ENCODE measurements at places on chromosomes 12 and 14.

DNA sequence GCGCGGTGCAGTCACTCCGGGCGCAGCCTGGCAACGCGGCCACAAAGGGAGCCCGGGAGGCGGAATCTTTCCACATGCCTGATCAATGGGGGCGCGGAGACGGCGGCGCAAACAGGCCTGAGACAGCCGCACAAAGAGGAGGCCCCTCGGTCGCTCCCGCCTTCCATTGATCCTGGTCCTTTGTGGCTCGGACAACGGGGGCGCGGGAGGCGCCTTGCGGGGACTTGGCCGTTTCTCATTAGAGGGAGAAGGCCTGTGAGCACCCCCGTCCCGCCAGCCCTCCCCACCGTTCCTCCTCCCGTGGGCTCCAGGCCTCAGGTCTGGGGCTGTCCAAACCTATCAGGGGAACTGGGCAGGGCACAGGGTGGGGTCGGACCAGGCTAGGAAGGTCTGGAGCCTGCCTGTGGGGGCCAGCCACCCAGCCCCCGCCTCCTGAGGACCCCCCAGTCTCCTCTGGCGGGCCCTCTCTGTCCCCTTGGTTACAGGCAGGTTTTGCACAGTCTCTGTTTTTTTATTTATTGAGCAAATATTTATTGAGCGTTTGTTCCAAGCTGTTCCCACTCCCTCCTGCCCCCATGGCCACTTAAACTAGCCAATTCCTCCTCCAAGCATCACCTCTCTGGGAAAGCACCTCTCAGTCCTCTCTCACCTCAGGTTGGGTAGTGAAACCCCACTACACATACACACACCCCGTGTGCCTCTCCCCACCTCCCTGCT, 29.0 kb upstream of the MSI1 start:
- no peak for DNase-seq

DNA sequence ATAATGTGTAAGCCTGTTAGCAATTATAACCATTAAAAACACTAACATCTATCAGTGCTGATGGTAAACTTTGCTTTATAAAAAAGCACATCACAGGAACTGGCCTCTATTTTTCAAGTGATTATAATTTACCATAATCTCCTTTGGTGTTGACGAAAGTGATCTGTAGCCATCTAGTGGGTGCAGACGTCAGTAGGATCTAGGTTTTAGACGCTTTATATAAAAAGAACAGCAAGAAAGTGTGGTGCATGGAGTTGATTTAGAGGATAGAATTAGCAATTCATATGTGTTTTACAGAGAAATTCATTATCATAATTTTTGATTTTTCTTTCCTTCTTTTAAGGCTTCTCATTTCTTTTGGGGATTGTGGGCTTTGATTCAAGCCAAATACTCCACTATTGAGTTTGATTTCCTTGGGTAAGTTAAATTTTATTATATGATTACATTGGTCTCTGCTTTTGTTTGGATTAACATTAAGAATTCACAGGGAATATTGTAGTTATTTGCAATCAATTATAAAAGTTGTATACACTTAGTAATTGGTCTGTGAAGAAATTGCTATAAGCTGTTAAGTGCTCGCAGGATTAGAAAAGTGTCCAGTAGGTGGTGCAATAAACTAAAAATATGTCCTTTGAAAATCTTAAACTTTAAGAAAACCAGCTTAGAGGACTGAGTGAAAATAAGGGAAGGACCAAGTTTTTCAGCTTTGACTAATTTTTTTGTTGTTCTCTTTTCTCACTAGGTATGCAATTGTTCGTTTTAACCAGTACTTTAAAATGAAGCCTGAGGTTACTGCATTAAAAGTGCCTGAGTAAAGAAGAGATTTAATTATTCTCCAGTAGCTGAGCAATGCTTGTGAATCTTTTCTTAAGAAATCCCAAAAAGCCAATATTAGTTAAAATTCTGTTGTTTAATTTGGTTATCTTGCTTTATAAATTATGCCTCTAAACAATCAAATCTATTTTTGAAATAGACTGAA, 59.5 kb downstream of the ETNK1 start:
- DNase-seq = peak; percentile 77

GRCh38 chr12:105192624-105193225, 43.2 kb downstream of the APPL2 start:
- DNase-seq = no peak

DNA sequence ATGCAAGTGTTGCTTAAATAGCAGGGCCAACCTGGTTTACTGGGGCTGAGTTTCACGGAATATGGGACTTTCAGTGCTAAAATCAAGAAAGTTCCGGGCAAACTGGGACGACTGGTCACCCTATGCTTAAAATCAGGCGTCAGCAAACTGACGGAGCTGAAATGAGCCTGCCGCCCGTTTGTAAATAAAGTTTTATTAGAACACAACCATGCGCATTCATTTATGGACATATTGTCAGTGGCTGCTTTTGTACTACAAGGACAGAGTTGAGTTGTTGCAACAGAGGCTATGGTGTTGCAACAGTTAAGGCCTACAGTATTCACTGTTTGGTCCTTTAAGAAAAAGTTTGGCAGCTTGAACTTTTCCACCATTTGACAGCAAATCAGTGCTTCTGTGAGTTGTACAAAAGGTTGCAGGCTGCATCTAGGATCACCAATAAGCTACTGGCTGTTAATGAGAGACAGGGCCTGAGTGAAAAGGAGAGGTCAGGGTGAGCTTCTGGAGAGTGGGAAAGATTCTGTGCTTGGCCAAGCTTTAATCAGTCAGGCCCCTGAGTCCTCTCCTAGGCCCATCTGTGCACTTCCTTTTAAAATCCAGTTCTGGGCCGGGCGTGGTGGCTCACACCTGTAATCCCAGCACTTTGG, 13.3 kb downstream of the SELPLG start:
- peak; percentile 60 for DNase-seq
